ENCODE measurements at places on chromosomes 13 and 19.

DNA sequence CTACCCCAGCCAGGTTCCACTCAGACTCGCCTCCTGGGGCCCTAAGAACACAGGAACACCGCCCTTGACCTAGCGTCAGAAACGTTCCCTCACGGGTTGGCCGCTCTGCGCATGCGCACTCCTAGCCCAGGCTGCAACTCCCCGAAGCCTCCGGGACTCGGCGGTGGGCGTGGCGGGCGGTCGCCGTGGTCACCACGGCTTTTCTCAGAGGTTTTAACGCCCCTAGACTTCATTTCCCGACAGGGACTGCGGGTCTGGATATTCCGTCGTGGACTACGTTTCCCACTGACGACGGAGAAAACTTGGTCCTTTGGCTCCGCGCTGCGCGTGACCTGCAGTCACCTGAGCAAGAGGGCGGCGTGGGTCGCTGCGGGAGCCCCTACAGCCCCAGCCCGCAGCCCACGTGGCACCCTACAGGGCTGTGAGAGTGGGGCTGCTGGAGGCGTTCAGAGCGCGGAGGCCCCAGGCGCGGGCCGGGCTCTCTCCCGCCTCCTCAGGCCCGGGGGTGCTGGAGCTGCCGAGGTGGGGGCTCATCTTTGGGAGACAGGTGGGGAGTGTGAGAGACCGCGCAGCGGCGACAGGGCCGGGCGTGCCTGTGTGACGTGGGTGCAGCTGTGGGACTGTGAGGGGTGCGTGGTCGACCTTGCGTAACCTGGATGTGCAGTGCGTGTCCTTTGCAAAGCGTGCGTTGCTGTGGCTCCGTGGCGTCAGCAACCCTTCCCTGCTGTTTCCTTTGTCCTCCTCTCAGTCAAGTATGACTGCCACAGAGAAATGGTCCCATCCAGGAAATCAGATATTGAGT, 38.0 kb upstream of the ZNF573 start:
- peak; percentile 36 for DNase-seq

DNA sequence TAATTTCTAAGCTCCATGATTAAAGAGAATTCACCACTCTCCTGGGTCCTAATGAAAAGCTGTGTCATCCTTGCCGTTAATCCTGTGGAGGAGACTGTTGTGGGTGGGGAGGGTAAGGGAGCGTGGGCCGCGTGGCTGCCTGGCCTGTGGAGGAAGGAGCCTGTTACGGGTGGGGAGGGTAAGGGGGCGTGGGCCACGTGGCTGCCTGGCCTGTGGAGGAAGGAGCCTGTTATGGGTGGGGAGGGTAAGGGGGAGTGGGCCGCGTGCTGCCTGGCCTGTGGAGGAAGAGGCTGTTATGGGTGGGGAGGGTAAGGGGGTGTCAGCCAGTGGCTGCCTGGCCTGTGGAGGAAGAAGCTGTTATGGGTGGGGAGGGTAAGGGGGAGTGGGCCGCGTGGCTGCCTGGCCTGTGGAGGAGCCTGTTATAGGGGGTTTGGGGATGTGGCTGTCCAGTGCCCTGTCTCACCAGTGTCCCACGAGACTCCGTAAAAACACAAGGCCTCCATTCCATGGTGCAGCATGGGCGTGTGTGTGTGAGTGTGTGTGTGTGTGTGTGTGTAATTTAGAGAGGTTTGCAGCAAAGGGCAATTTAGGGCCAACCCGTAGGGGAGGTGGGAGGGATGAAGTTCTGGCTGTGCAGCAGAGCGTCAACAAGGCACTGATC, 15.6 kb upstream of the DCUN1D2 start:
- no peak for DNase-seq

GRCh38 chr19:7980168-7980567, 25.3 kb downstream of the ELAVL1 start:
- no peak for DNase-seq

DNA sequence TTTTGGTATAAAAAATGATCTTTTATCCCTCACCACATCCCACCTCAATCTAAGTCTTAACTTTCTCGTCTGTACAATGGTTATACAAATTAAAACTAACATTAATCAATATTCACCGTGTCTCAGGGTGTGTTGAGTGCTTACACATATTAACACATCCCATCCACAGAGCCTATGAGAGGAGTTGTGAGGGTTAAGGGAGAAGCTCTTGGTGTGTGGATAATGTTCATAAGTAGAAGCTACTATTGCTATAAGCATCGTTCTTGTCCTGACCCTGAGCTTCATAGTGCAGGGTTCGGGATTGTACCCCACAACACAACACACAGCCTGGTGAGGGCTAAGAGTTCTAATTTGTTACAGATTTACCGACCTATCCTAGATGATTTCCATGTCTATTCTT, 2.5 kb downstream of the FPR3 start:
- no peak for DNase-seq

DNA sequence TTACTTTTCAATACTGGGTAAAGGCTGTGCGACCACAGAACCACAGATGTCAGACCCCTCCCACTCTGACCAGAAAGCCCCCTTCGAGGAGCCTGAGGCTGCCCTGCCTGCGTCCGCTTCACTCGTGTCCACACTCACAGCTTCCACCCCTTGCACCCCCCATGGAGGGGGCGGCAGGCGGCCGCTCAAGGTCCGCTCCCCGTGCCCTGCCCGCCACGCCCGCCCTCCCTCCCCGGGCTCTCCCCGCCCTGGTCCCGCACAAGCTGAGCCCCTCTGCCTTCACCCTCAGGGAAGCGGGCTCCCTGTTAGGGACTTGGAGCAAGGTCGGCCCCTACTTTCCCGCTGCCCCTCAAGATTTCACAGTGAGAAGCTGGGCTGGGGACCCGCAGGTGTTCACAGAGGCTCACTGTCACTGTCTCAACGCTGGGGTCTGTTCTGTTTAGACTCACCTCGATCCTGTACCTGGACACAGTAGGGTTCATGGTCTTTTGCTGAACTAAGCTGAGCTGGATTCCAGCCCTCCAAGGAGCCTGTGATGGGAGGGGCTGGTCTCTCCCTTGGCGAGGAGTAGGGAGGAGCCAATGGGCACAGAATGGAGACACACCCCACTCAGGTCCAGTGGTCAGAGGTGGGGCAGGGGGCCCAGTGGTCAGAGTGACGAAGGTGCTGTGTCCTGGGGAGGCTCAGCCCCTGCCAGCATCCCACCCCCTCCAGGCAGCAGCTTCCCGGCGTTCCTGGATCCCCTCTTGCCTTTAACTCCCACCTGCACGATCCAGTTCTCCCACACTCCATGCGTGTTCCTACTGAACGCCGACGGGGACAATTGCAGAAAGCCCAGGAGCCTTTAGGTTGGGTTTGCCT, 69.5 kb downstream of the SPACA7 start:
- no peak for DNase-seq

DNA sequence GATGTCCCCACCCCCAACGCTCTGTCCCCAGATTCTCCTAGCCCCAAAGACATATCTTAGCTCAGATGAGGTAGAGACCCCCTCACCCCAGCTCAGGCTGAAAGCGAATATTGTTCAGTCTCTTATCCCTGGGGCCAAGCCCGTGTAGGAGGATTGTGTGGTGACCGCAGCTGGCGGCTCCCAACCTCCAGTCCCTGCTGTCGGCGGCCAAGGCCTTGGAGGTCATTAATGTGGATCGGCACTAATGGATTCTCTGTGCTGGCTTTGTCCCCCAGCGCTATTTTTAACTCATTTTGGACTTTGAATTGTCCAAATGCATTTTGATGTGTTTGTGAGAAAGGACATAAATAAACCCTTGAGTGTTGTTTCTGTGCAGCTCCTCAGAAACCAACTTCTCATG, 124.2 kb downstream of the UQCRFS1 start:
- DNase-seq = no peak

GRCh38 chr19:6100284-6100915, 9.9 kb downstream of the RFX2 start:
- no peak for DNase-seq

GRCh38 chr19:4986056-4986455, 17.1 kb downstream of the KDM4B start:
- DNase-seq = no peak

- DNase-seq = no peak
Observed at GRCh38 chr19:49875857-49876421, 1.2 kb downstream of the AKT1S1 start.

- no peak for DNase-seq
Observed at GRCh38 chr13:27678306-27679040, 56.8 kb downstream of the POLR1D start.

- DNase-seq = peak; percentile 72
Observed at GRCh38 chr13:109744512-109745051, 41.8 kb downstream of the IRS2 start.

GRCh38 chr19:36574741-36575140, 1.6 kb upstream of the ZNF529 start:
- no peak for DNase-seq

- DNase-seq = peak; percentile 66
Observed at GRCh38 chr13:30615866-30616541, 1.7 kb upstream of the USPL1 start.

DNA sequence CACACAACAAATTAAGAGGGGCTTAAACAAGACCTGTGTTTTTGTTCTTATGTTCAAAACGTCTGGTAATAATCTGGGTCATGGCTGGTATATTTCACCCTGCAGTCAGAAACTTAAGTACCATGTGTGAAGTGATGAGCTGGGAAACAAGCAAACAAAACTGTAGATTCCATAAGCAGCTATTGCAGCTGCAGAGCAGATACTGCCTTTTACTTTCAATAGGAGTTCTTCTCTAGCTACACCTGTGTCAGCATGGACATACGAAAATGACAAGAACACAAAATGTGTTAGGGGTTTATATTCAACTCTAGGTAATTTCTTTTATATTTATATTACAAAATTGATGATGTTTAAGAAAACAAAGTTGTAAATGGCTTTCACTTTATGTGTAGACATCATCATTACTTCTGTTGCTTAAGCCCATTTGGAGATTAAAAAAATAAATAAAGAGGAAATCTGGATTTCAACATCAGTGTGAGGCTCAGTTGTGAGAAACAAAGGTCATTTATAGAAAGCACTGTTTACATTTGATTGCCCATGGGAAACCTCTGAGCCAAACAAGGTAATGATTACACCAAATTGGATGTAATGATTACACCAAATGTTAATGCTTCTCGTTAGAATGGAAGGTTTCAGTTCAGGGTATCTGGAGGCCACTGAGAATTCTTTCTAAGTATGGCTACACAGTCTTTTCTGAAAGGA, 451.0 kb upstream of the SLC10A2 start:
- DNase-seq = no peak

GRCh38 chr13:36903925-36904595, 16.0 kb downstream of the SMAD9 start:
- no peak for DNase-seq

GRCh38 chr13:21717817-21718216, 46.9 kb downstream of the FGF9 start:
- DNase-seq = no peak

GRCh38 chr13:85427416-85427815, 371.8 kb downstream of the SLITRK6 start:
- DNase-seq = no peak

DNA sequence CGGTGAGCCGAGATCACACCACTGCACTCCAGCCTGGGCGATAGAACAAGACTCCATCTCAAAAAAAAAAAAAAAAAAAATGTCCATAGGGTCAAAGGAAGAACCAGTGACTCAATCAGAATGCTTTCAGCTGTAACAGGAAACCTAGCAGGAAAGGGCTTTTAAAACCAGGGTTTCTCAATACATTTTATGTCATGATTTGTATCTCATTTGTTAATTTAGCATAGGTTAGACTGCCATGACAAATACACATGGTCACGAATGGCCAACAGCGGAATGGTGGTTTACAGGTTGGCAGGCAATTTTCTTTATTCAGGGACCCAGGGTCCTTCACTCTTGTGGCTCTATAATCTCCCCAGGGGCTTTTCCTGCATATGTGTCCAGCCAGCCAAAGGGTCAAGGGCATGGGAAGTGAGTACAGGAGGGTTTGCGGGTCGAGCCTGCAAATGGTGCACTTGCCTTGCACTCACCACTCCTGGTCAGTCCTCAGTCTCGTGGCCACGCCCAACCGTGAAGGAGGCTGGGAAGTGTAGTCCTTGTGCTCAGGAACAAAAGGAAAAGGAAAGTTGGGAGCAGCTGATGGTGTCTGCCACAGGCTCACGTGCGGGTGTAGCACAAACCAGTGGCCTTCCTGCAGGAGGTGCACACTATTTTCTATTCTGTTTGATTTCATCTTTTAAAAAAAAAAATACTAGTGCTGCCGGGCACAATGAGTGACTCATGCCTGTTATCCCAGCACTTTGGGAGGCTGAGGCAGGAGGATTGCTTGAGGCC, 14.8 kb downstream of the DHX34 start:
- DNase-seq = no peak

GRCh38 chr13:113935001-113935844, 38.7 kb downstream of the C13orf46 start:
- DNase-seq = no peak

DNA sequence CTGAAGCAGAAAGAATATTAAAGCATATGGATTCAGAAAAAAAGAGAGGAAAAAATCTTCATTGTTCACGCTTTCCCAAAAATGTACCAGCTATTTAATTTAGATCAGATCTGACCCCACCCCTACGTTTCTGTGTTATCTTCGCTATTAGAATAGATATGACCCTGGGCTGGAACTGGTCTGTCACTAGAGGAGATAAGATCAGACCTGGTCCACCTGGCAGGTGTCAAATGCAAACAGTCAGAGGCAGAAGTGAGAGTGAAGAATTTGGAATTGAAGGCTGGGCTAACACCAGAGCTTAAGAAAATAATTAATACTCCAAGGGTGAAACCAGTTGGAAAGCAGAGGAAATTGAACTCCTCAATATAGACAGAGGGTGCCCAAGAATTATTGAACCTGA, 30.0 kb upstream of the MBNL2 start:
- no peak for DNase-seq

GRCh38 chr13:42548731-42549551, 25.0 kb upstream of the TNFSF11 start:
- no peak for DNase-seq

DNA sequence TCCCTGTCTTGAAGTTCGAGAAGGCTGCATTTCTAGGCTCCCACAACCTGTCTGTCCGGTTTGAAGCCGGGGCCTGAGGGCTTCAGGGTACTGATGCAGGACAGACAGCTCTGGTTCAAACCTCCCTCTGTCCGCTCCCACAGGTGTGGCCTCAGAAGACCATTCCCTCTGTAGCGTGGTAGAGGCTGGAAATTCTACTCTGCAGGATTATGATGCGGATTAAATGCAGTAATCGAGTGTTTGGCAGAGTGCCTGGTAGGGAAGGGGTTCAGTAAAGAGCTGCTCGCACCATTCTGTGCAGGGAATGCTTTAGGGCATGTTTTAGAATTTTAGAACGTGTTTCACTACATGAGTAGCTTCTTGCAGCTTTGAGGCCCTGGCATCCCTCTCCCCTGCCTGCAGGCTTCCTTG, 30.5 kb downstream of the PPP1R37 start:
- peak; percentile 51 for DNase-seq

DNA sequence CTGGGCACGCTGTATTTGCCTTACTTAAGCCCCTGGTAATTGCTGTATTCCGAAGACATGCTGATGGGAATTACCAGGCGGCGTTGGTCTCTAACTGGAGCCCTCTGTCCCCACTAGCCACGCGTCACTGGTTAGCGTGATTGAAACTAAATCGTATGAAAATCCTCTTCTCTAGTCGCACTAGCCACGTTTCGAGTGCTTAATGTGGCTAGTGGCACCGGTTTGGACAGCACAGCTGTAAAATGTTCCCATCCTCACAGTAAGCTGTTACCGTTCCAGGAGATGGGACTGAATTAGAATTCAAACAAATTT, 676 bp downstream of the BRCA2 start:
- DNase-seq = no peak

GRCh38 chr13:20144141-20144850, 16.6 kb downstream of the GJA3 start:
- no peak for DNase-seq

Data from urinary bladder (tissue), 4 donors.